ENCODE measurements at places on chromosomes 12 and 14. TPM values are rescaled to one million over a fixed set of nuclear protein-coding genes. Genes with fewer than 3 reads are reported as not detected.

- H3K27me3 ChIP-seq: no peaks in the 10 kb centered on the region
- peaks cover 4% of the 10 kb centered on the region for H3K4me1 ChIP-seq
- DNase-seq: no peak
- H3K36me3 ChIP-seq: no peaks in the 10 kb centered on the region
- no peak overlapping the region for H3K27ac ChIP-seq
These were observed 288.6 kb downstream of the DPF3 start for GRCh38 chr14:72605096-72605920.

Gene BCL2L2
- total RNA-seq: 22.4 TPM

DNA sequence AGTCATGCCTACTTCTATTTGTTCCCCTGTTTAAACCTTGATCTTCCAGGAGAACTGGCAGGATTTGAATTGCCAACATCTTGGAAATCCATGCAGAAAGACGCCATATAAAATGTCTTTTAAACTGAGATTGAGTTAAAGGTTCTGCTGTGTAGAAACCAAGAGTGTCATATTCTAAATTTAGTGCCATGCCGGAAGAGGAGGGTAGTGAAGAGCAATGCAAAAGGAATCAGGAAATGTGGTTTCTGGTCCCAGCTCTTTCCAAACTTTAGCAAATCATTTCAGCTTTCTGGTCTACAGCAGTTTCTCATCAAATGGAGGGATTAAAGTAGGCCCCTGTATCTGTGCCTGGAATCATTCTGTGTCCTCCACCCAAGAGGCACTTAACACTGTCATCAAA lies 85.7 kb downstream of the BTG1 start:
- no peaks in the 10 kb centered on the region for H3K4me1 ChIP-seq
- H3K27ac ChIP-seq: no peak overlapping the region
- H3K27me3 ChIP-seq: no peaks in the 10 kb centered on the region
- no peaks in the 10 kb centered on the region for H3K36me3 ChIP-seq
- no peak for DNase-seq

Gene SLC25A21
- total RNA-seq: 0.99 TPM

GRCh38 chr12:106254724-106255123 lies 6.9 kb upstream of the CKAP4 start:
- no peak overlapping the region for H3K4me3 ChIP-seq
- H3K36me3 ChIP-seq: peaks cover 2% of the 10 kb centered on the region
- no peaks in the 10 kb centered on the region for H3K27me3 ChIP-seq
- no peaks in the 10 kb centered on the region for H3K4me1 ChIP-seq
- DNase-seq: no peak

GRCh38 chr12:44184499-44185206 lies 348.8 kb downstream of the TMEM117 start:
- H3K27ac ChIP-seq: no peak overlapping the region
- H3K36me3 ChIP-seq: no peaks in the 10 kb centered on the region
- H3K27me3 ChIP-seq: no peaks in the 10 kb centered on the region

DNA sequence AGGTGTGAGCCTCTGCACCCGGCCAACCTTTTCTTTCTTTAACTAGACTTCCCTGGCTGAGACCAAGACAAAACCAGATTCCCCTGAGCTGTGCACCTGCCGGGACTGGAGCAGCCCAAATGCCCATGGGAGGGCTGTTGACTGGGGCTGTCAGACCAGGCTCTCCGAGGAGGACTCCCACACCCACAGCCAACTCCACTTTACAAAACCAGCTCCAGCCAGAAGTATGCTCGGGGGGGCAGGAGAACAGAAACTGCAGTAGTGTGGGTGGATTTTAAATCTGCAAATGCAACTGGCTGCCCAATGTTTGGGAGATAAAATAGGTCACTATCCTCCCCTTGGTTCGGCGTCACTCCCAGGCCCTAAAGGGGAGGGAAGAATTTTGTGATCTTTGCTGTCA lies 78.5 kb downstream of the VCPKMT start:
- no peak for DNase-seq
- H3K27ac ChIP-seq: no peak overlapping the region
- H3K4me3 ChIP-seq: no peak overlapping the region
- peaks cover 3% of the 10 kb centered on the region for H3K4me1 ChIP-seq
- no peaks in the 10 kb centered on the region for H3K36me3 ChIP-seq

Gene TCTN2
- total RNA-seq: 14.0 TPM

DNA sequence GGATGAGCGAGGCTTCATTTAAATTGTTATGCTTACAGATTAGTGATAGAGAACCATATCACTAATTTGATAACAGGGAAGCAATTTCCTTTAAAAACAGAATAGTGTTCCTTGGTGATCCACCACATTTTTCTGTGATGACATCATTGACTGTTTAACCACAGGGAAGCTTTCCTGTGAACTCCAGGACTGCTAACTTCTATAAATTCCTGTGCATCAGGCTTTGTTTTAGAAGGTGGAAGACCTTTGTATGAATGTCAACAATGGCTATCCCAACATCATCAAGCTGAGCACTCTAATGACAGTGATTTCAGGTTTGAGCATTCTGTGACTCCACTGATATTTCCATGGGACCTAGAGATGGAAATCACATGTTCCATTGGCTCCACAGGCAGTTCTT lies 177.1 kb downstream of the RMST start:
- H3K36me3 ChIP-seq: no peaks in the 10 kb centered on the region
- no peaks in the 10 kb centered on the region for H3K4me1 ChIP-seq
- H3K27me3 ChIP-seq: no peaks in the 10 kb centered on the region
- no peak for DNase-seq
- H3K27ac ChIP-seq: no peak overlapping the region
- H3K4me3 ChIP-seq: no peak overlapping the region

- no peak overlapping the region for H3K27ac ChIP-seq
- H3K4me1 ChIP-seq: peaks cover 8% of the 10 kb centered on the region
- DNase-seq: no peak
These were observed 6.2 kb downstream of the CRADD start for GRCh38 chr12:93683410-93683809.

- H3K27me3 ChIP-seq: no peaks in the 10 kb centered on the region
- H3K4me1 ChIP-seq: no peaks in the 10 kb centered on the region
- H3K27ac ChIP-seq: no peak overlapping the region
- H3K36me3 ChIP-seq: no peaks in the 10 kb centered on the region
These were observed 266.9 kb upstream of the PELI2 start for GRCh38 chr14:55851301-55851700.

DNA sequence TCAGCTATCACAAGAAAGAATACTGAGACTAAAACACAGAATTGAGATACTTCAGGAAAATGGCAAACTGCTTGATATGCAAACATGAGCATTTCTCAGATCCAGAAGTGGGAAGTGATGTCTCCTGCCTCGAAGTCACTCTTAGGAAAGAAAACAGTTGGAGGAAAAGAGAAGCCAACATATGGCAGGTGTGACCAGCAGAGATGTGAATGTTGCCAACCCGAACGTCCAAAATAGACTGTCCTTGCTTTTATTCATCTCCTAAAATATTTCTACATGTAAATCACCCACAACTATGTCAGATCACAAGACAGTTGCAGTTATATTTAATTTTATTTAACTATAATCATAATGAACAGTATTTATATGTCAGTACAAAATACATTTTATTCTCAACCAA lies 687.6 kb downstream of the GALC start:
- H3K4me3 ChIP-seq: no peak overlapping the region
- DNase-seq: no peak
- no peak overlapping the region for H3K27ac ChIP-seq
- no peaks in the 10 kb centered on the region for H3K36me3 ChIP-seq
- no peaks in the 10 kb centered on the region for H3K27me3 ChIP-seq
- no peaks in the 10 kb centered on the region for H3K4me1 ChIP-seq

DNA sequence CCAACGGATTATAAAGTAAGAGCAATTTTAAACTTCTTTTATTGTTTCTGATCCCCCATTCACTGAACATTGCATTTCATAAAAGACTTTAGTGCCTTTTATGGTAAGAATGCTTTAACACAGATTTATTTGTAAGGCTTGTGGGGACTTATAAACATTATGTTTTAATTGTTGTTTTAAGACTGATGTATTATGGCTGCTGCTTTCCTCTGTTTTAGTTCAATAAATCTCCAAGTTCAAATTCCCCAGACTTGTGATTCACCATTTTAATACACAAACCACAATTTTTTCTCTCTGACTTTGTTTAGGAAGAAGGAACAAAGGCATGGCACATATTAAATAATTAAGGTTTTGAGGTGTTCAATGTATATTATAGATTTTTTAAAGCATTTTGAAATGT lies 753.3 kb downstream of the SLC6A15 start:
- DNase-seq: no peak
- H3K27me3 ChIP-seq: no peaks in the 10 kb centered on the region
- H3K4me3 ChIP-seq: no peak overlapping the region
- H3K4me1 ChIP-seq: no peaks in the 10 kb centered on the region
- H3K36me3 ChIP-seq: no peaks in the 10 kb centered on the region

Gene ASCL1
- 10.1 TPM for total RNA-seq

- no peak for DNase-seq
- H3K4me3 ChIP-seq: no peak overlapping the region
- no peaks in the 10 kb centered on the region for H3K27me3 ChIP-seq
- H3K4me1 ChIP-seq: no peaks in the 10 kb centered on the region
These were observed 15.3 kb upstream of the NTF3 start for GRCh38 chr12:5416571-5416970.
